Upper lobe of right lung (tissue), 1 donor: ENCODE measurements at places on chromosomes 3 and 15. TPM values are rescaled to one million over a fixed set of nuclear protein-coding genes. Genes with fewer than 3 reads are reported as not detected.

- H3K27ac ChIP-seq, result no peak overlapping the region
- DNase-seq, result no peak
- H3K4me3 ChIP-seq, result no peak overlapping the region
- H3K27me3 ChIP-seq, result no peaks in the 10 kb centered on the region
- H3K4me1 ChIP-seq, result peaks cover 25% of the 10 kb centered on the region
- peaks cover 12% of the 10 kb centered on the region for H3K36me3 ChIP-seq
Observed at GRCh38 chr3:196772897-196773296, 33.2 kb downstream of the PAK2 start.

- no peaks in the 10 kb centered on the region for H3K27me3 ChIP-seq
- H3K27ac ChIP-seq, result no peak overlapping the region
- no peaks in the 10 kb centered on the region for H3K36me3 ChIP-seq
- no peak overlapping the region for H3K4me3 ChIP-seq
Observed at GRCh38 chr15:91870876-91871537, 17.5 kb downstream of the SLCO3A1 start.

CFAP100 gene
- total RNA-seq, result not detected

QARS1 gene
- total RNA-seq, result 172 TPM

GRCh38 chr15:77964193-77964592 is 113.3 kb downstream of the TBC1D2B start:
- no peaks in the 10 kb centered on the region for H3K36me3 ChIP-seq
- H3K4me1 ChIP-seq, result no peaks in the 10 kb centered on the region
- DNase-seq, result no peak
- no peak overlapping the region for H3K27ac ChIP-seq
- H3K27me3 ChIP-seq, result no peaks in the 10 kb centered on the region
- no peak overlapping the region for H3K4me3 ChIP-seq

BAHD1 gene
- total RNA-seq, result 29.8 TPM

- H3K36me3 ChIP-seq, result no peaks in the 10 kb centered on the region
- no peak overlapping the region for H3K27ac ChIP-seq
- H3K4me3 ChIP-seq, result no peak overlapping the region
- no peak for DNase-seq
- H3K27me3 ChIP-seq, result no peaks in the 10 kb centered on the region
Observed at GRCh38 chr3:106566277-106566676, 697.5 kb upstream of the CBLB start.

- DNase-seq, result peak; percentile 11
- H3K36me3 ChIP-seq, result no peaks in the 10 kb centered on the region
- no peak overlapping the region for H3K4me3 ChIP-seq
- no peaks in the 10 kb centered on the region for H3K4me1 ChIP-seq
- no peak overlapping the region for H3K27ac ChIP-seq
Observed at GRCh38 chr3:13713396-13713795, 164.5 kb downstream of the FBLN2 start.

DNA sequence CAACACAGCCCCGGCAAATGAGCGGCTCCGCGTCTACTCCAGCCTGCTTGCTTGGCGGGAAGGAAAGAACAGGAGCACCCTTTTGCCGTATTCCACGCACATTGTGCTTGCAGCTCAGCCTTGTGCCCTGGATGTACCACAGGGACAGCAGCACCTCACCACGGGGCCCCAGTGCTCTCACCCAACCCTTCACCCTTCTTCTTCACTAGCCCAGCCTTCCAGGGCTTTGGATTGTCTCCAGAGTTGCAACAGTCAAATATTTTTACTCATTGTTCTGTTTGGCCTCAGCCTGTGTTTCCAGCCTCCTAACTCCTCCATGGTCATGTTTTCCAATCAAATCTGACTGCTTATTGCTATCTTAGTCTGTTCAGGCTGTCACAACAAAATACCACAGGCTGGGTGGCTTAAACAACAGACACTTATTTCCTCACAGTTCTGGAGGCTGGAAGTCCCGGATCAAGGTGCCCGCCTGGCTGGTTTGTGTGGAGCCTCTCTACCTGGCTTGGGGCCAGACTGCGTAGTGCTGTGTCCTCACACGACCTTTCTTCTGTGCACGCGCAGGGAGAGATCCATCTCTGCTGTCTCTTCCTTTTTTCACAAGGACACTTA is 79.2 kb upstream of the ABHD17C start:
- H3K4me1 ChIP-seq, result peaks cover 19% of the 10 kb centered on the region
- H3K4me3 ChIP-seq, result no peak overlapping the region
- H3K36me3 ChIP-seq, result no peaks in the 10 kb centered on the region
- H3K27ac ChIP-seq, result peak overlapping the region; percentile 42
- peak; percentile 84 for DNase-seq
- no peaks in the 10 kb centered on the region for H3K27me3 ChIP-seq

TMCO5A gene
- total RNA-seq, result not detected

MESP2 gene
- total RNA-seq, result not detected

DNA sequence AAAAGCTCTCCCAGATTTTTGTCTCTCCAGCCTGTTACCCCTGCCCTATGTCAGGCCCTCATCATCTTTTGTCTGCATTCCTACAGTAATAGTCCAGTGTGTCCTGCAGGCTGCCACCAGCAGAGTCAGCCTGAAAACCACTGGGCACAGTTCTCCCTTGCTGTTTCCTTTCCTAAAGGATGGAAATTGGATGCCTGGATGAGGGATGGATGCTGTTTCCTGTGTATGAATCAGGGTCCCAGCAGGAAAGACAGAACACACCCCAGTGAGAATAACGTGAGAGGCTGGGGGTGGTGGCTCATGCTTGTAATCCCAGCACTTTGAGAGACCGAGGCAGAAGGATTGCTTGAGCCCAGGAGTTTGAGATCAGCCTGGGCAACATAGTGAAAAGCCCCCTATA is 3.3 kb upstream of the SNX33 start:
- no peak for DNase-seq
- no peaks in the 10 kb centered on the region for H3K27me3 ChIP-seq
- H3K36me3 ChIP-seq, result no peaks in the 10 kb centered on the region

DNA sequence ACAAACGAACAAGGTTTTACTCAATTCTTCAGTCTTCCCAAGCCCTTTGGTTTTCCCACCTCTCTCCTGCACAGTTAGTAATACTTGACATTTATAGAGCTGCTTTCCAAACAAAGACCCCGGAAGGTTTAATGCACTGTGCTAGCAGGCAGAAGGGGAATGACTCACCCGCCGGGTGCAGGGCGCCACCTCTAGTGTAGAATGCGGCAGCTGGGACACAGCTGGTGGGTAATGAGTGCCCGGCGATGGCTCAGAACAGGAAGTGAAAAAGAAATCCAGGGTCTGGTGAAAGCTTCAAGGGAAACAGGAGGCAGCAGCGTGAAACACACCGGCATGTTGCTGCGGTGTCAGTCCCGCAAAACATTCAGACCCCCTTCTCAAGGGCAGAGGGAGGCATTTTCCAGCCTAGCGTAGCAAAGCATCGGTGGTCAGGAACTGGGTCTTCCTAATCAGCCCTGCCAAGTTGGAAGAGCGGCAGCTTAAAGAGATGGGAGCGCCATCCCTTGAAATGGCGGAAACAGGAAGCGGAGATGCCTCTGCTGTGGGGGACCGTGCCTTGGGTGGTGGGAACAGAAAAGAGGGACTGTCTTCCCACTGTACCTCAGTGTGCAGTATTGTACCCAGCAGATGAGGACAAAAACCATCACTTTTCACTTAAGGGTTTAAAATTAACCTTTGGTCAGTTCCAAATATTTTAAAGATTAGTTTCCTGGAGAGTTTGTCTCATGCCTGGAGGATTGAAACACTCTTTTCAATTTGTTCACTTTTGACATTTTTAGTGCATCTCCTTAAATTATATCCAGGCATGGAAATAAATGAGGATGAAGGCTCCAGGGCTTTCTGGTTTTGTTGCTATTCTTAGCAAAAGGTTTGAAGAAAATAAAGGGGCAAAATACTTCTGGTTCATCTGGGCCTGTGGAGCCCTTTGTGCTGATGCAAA is 160.7 kb upstream of the MCTP2 start:
- H3K27ac ChIP-seq, result no peak overlapping the region
- DNase-seq, result peak; percentile 66
- no peaks in the 10 kb centered on the region for H3K4me1 ChIP-seq
- H3K36me3 ChIP-seq, result no peaks in the 10 kb centered on the region
- H3K4me3 ChIP-seq, result no peak overlapping the region

DNA sequence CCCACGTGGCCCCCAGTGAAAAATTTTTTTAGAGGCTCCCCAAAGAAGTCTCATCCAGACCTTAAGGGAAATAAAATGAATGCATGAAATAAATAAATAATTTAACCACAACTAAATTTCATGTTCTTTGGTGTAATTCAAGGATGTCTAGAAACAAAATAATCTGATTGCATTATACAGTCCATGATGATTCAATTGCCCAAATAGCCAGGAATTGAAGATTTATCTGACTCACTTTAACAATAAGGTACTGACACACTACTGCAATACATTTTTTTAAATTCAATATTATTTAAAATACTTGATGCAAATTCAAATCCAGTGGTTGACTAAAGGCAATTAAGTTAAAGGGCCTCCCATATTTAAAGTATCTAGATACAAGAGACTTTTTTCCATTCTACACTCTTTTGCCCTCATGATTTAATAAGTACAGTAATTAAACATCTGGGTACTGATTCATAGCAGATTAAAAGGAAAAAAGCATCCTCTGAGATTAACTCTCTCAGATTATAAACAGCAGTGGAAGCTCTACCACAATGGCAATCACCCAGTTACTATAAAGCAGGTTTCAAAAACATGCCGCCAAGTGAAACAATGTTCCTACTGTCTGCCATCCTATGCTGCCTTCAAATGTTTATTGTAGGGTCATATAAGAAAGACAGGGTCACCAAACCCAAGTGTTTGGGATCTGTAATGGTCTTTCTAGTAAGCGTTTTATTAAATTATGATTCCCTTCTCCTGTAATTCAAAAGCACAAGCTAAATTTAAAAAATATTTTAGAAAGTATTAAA is 9.9 kb downstream of the UQCC5 start:
- H3K27ac ChIP-seq, result peak overlapping the region; percentile 14
- H3K36me3 ChIP-seq, result peaks cover 80% of the 10 kb centered on the region
- no peak overlapping the region for H3K4me3 ChIP-seq
- DNase-seq, result no peak

ESYT3 gene
- 66.4 TPM for total RNA-seq

SIDT1 gene
- 3.5 TPM for total RNA-seq

GRCh38 chr3:100523050-100523760 is 30.8 kb downstream of the TMEM45A start:
- H3K36me3 ChIP-seq, result no peaks in the 10 kb centered on the region
- no peak overlapping the region for H3K27ac ChIP-seq
- no peak for DNase-seq
- no peaks in the 10 kb centered on the region for H3K4me1 ChIP-seq

SCN11A gene
- total RNA-seq, result 0.14 TPM

SAMMSON gene
- total RNA-seq, result not detected

DNA sequence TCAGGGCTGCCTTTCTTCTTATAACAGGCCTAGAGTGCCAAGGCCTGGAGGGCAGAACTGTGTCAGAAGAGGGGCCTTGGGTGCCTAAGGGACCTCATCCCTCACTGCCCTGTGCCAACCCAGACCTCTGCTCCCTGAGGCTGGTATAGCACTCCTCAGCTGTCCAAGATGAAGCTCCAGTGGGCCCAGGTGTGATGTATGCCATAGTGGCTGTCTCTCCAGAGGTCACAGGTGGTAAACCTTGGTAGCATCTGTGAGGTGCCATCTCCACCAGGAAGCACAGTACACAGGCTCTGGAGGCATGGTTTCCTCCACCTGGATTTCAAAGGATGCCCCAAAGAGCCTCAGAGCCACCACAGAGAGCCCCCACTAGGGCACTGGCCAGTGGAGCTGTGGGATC is 12.3 kb upstream of the KLHL40 start:
- H3K4me1 ChIP-seq, result no peaks in the 10 kb centered on the region
- DNase-seq, result peak; percentile 34
- no peak overlapping the region for H3K4me3 ChIP-seq
- no peak overlapping the region for H3K27ac ChIP-seq

- no peak overlapping the region for H3K4me3 ChIP-seq
- no peak for DNase-seq
- H3K27ac ChIP-seq, result peak overlapping the region; percentile 87
- no peaks in the 10 kb centered on the region for H3K36me3 ChIP-seq
Observed at GRCh38 chr15:91941871-91942658, 88.6 kb downstream of the SLCO3A1 start.

GRCh38 chr3:188060840-188061544 is 93.0 kb upstream of the LPP start:
- no peaks in the 10 kb centered on the region for H3K4me1 ChIP-seq
- no peak overlapping the region for H3K4me3 ChIP-seq
- no peak overlapping the region for H3K27ac ChIP-seq
- no peak for DNase-seq

DNA sequence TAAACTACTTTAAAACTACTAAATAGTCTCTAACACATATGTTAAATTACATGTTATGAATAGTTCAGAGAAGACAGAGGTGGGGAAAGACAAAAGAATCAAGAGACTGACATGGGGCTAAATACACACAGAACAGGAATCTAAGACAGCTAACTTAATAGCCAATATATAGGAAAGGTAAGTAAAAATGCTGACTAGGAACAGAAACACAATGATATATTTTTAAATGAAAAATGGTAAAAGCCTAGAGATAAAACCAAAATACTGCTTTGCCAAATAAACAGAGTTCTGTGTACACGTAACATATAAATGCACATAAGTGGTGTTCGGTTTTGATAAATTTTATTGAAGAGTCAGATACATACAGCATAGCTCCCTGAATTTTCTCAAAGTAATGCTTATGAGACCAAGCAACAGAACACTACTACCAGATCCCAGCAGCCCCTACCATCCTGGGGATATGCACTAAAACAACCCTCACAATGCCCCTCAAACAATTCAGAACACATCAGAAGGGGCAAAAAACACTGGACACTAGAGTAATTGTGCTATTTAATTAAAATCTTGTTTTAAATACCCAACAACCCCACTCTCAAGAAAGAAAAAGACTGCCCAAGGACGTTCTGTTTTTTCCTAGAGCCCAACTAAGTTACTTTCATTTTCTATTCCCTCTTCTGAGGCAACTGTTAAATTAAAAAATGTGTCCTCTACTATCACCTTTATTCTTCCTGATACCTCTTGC is 121.1 kb downstream of the ADAM10 start:
- no peak for DNase-seq
- H3K4me3 ChIP-seq, result peak overlapping the region; percentile 34
- peak overlapping the region; percentile 78 for H3K27ac ChIP-seq

GRCh38 chr15:31130576-31131237 is 29.2 kb upstream of the TRPM1 start:
- no peaks in the 10 kb centered on the region for H3K27me3 ChIP-seq
- H3K27ac ChIP-seq, result no peak overlapping the region
- H3K4me1 ChIP-seq, result peaks cover 5% of the 10 kb centered on the region
- H3K36me3 ChIP-seq, result no peaks in the 10 kb centered on the region
- H3K4me3 ChIP-seq, result no peak overlapping the region

CKMT1A gene
- 1.9 TPM for total RNA-seq

DNA sequence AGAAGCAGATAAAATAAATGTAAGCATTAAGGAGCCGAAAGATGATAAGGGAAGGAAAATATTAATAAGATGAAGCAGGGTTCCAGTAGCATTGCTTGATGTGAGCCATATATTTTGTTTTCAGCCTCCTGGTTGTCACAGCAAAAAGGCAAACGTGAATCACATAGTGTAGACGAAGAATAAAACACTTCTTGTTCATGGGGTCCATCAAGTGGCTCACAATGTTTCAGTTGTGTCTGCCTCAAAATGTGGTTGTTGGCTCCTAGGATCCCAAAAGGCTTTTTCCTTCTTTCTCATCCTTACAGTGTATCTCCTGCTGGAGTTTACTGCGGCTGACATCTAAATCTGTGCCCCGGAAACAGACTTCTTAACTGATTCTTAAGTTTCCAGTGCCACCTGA is 195.1 kb downstream of the GHSR start:
- peaks cover 59% of the 10 kb centered on the region for H3K36me3 ChIP-seq
- DNase-seq, result no peak
- H3K4me1 ChIP-seq, result peaks cover 22% of the 10 kb centered on the region
- H3K4me3 ChIP-seq, result no peak overlapping the region
- H3K27me3 ChIP-seq, result no peaks in the 10 kb centered on the region
- no peak overlapping the region for H3K27ac ChIP-seq
